Thoracic aorta (tissue), 2 donors: ENCODE measurements at places on chromosomes 5 and 9. TPM values are rescaled to one million over a fixed set of nuclear protein-coding genes. Genes with fewer than 3 reads are reported as not detected.

PCDHGA6 gene
- total RNA-seq = 12.0 TPM

RASGEF1C gene
- total RNA-seq = not detected

TMC1 gene
- total RNA-seq = not detected

DIPK1B gene
- 6.9 TPM for total RNA-seq

DNA sequence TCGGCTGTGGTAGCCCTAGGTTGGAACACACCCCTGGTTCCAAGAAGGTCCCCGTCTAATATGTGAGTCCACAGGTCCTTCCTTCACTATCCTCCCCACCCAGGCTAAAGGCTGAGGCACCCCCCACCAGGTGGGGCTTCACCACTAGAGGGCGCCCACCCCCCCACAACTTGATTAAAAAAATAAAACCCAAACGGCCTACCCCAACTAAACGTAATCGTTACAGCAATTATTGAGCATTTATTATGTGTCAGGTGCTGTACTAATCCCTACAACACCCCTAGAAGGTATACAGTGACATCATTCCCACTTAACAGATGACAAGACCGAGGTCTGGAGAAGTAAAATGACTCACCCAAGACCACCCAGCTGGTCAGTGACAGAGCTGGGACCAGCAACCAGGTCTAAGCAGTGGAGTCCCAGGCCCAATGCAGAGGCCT, 65.0 kb downstream of the FGF18 start:
- no peak for DNase-seq

DNA sequence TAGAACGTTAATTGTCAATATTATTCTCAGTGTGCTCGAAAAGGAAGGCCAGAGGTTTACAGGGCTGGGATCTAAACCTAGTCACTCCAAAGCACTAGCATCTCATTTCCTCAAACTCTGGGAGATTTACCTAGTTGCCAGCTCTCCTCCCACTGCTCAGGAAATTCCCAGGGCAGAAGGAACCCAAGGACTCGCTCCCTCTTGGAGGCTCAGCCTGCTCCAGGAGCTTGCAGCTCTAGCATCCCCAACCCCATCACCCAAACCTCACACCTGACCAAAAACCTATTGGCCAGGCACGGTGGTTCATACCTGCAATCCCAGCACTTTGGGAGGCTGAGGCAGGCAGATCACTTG, 26.0 kb downstream of the SERINC5 start:
- DNase-seq = no peak

DNA sequence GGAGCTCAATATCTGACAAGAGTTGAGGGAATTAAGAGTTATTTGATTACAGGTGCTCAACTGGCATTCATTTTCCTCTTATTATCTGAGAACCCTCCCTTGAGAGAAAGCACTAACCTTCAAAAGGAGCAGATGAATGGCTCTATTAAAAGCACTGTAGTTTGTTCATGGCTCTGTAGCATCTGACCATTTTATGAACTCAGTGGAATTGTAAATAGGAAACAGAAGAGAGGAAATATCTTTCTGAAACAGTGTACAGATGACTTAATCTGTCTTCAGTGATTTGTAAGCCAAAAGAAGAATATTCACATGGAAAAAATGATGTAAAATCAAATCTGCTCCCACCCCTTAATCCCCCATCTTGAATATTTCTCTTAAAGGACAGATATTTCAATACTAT, 810.4 kb upstream of the GRAMD2B start:
- DNase-seq = no peak

DNA sequence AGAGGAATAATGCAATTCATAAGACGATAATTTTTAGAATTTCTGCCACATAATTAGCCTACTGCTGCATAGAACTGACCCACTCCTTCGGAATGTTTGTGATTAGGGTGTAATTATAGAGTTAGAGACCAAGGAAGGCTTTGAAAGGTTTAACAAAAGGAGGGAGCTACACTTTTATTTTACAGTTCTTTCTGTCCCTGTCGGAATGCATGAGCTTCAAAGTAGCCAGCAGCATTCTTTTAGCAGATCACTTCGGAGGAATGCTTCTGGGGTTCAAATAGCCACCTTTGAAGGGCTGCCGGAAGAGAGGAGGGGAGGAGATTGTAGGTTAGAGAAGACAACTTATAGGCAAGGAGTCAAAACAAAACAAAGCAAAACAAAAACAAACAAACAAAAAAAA, 168.1 kb downstream of the GRIA1 start:
- DNase-seq = no peak

GRCh38 chr9:96363175-96363967, 20.1 kb downstream of the SLC35D2 start:
- DNase-seq = no peak

- no peak for DNase-seq
Measured at GRCh38 chr5:157903117-157903450, 44.1 kb upstream of the CLINT1 start.

DNA sequence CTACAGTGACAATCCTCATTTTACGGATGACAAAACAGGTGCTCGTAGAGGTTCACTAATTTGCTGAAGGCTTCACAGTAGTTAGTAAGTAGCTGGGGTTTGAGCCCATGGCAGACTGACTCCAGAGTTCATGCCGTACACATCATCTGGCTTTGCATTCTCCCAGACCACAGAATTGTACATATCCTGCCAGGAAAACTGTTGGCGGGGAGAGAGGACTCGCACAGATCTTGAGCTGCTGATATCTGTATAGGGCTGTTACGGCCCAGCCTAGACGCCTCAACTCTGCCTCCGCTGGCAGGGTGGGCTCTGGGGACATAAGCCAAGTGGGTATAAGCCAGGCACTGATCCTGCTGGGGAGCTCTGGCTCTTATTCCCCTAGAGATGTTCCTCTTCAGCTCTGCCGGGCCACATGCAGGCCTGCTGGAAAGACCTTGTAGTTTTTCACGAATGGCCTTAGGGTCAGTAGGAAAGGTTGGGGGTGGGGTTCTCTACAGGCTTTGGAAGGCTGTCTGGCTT, 16.3 kb downstream of the LARP1 start:
- DNase-seq = no peak

DNA sequence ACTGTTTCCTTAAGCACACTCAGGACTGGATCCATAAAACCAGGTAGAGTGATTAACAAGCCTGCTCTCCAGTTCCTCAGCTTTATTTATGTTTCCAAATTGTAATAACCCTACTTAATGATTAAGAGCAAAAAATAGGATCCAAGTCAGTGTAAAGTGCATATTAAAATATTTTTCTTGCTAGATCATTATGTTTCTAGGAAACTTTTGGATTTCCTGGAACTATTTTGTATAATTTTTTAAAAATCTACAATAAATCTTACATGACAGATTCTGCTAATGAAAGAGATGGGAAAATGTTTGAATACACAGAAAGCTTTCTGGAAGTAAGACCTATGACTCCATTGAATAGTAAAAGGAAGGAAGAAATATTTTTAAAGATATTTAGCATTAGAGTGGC, 35.5 kb downstream of the BHMT start:
- DNase-seq = no peak

DNA sequence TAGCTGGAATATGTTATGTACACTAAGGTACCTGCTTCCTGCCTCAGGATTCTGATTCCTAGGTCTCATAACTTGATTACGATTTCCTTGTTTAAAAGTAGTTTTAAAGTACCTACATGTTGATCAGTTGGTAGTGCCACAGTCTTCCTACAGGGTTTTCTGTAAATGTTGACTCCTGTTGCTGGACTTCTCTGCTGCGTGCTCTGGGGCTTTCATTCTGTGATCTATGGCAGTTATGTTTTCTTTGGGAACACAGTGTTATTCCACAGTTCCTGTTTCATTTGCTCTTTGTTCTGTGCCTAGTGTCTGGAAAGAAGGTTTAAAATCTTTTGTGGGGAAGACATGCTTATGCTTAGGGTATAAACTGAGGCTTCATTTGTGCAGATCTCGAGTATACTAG, 343.5 kb downstream of the PLK2 start:
- no peak for DNase-seq

DNA sequence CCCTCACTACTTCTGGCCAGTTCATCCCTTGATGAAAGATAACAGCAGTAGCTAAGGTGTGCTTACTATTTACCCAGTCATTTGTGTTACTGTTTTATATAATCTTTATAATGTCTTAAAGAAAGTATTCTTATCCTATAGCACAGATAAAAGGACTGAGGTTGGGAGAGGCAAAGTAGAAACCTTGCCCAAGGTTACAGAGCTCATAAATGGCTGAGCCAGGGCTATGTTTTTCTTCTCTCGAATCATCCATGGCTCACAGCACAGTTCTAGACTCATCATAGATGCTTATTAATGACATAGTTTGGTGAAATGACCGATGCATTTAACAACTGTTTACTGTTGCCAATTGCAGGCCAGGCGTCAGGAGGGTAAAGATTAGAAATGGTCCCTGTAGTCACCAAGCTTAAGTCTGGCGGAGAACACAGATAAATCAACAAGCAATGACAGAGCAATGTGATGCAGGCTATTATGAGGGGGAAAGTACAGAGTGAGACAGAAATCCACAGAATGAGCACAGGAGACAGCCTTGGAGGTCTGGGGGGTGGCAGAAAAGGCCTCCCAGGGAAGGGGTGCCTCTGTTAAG, 65.6 kb upstream of the ZNF622 start:
- DNase-seq = no peak

- DNase-seq = no peak
Measured at GRCh38 chr5:171513591-171513990, 94.1 kb downstream of the FGF18 start.

GRCh38 chr5:147169399-147169798, 65.4 kb upstream of the STK32A start:
- DNase-seq = no peak

DNA sequence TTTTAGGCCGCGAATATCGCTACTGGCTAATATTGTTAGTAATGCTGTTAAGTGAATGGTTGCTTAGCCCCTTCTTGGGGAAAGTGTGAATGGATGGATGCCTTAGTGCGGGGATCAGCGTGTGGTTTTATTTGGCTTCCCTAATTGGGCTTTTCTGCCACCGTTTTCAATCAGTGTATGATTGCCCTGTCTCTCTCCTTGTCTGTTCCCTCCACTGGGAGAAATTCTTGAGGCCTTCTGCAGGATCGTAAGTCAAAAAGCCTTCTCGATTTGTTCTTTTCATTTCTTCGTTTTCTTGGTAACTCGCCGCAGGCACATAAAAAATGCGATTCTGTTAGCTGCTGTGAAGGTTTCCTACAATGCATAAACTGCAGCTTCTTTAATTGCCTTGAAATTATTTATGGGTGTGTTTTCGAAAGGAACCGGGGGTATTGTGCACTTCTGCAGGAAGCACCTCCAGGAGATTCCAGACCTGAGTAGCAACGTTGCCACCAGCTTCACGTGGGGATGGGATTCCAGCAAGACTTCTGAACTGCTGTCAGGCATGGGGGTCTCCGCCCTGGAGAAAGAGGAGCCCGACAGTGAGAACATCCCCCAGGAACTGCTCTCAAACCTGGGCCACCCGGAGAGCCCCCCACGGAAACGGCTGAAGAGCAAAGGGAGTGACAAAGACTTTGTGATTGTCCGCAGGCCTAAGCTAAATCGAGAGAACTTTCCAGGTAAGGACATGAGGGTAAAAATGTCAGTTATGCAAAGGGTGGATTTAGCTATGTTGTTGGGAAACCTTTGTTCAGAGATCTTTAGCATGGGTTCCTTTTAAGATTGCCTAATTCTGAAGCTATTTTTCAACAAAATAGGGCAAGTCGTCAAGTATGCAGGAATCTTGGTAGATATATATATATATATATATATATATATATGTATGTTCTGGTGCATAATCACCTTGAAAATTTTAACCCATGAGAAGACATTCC, 700 bp downstream of the SKP2 start:
- DNase-seq = no peak
